Osteoblast (primary cell): ENCODE measurements at places on chromosomes 4 and X. TPM values are rescaled to one million over a fixed set of nuclear protein-coding genes. Genes with fewer than 3 reads are reported as not detected.
A peak's percentile ranks its signal among the peaks of the same experiment; 100 is the strongest.

- DNase-seq = peak; percentile 14
Measured at GRCh38 chrX:155632431-155633100, 19.8 kb upstream of the TMLHE start.

DNA sequence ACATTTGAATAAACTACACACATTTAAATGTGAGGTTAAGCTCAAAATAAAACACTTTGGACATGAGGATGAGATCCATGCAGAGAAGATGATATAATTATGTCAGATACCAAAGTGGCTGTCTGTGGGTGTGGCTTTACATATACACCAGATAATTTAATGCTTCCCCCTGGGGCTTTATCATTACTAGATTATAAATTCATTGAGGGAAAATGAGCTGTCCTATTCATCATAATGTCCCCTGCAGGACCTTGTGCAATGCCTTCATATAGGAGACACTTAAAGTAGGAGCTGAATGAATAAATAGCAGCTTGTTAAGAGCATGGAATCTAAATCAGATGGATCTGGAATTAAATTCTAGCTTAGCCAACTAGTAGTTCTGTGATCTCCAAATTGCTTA, 49.7 kb downstream of the OTC start:
- peak; percentile 39 for DNase-seq

GRCh38 chrX:77446029-77446585, 1.1 kb upstream of the FGF16 start:
- peak; percentile 61 for DNase-seq

- DNase-seq = no peak
Measured at GRCh38 chr4:184097241-184097605, 120.5 kb downstream of the ENPP6 start.

DNA sequence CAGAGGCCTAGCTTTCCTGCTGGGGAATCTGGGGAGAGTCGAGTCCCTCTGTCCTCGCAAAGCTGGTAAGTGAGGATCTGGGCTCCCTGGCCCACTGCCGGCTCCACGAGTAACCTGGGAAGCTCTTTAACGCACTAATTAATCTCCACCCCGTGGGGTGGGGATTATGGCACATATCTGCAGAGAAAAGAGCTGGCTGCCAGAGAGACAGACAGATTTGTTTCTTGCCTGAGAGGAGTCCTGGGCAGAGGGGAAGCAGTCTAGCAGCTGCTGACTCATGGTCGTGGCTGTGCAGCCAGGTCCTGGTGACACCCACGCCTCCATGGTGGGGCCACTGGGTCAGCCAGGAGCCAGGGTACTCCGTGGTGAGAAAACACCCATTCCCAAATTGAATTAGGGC, 14.0 kb downstream of the SORCS2 start:
- peak; percentile 95 for DNase-seq

DNA sequence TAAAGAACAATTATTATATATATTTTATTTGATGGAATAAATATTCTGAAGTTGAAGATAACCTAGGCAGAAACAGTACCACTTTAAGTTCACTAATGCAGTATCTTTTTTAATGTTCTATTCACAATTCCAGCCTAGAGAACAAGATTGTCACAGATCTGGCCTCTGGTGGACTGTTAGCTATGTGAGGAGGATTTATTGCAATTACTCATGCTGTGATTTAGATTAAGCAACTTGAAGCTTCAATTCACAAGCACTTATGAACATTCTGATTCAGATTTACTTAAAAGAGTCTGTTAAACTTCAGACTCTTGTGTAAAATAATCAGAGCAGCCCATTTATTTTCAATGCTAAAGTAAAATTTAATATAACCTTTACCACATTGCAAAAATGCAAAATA, 1489.8 kb downstream of the STIM2 start:
- peak; percentile 2 for DNase-seq

DNA sequence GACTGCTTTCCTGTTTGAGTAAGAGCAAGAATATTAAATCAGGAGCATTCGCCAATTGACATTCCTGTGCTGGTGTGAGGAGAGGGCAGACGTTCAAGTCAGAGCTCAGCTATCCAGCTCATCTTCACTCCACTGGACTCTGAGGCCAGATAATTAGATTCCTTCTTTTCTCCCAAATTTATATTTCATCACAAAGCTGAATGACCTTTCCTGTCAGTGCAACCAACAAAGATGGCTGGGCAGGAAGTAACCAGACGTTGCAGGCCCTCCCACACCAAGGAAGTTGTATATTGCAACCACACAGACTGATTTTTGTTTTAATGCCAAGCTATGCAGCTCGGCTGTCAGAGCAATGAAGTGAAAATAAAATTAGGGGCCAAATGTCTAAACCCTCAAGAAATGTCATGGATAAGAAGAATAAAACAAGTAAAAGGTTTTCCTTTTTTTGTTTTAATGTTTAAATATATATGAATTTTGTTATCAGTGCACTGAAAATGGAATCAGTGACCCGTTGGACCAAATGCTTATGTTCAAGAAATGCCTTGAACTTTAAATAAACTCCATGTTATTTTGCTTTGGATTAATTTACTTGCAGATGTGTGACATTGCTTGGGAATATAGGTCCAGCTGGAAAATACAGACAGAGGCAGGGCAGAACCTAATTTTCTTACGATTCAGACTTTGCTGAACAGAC, 578.9 kb upstream of the FAT1 start:
- DNase-seq = peak; percentile 77

DNA sequence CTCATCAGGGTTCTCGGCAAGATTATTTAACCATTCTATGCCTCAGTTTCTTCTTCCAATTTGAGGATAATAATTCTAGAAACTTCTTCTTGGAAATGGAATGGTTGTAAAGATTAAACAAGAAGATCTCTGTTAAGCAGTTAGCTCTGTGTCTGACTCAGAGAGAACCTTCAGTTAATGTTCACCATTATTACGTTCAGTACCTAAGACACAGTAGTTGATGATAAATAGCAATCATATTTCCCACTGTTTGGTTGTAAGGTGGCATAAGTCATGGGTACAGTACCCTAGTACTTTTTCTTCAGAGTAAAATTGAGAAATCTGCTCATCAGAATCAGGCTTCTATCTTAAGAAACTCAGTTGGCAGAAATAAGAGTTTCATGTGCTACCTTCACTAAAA, 366.5 kb upstream of the BOD1L1 start:
- no peak for DNase-seq

DNA sequence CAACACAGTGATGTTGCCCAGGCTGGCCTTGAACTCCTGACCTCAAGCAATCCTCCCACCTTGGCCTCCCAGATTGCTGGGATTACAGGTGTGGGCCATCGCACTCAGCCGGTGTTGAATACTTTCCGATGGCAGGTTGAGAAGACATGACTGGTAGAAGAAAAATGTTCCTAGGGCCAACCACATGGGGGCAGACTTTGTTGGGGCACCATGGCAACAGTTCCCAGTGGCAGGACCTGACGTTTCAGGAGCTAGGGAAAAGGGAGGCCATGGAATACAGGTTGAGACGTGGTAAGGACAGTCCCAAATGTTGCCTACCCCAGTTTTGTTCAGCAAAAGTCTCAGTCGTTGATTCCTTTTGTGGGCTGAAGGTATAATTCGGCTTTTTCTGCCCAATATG, 134.6 kb downstream of the ASMT start:
- no peak for DNase-seq

DNA sequence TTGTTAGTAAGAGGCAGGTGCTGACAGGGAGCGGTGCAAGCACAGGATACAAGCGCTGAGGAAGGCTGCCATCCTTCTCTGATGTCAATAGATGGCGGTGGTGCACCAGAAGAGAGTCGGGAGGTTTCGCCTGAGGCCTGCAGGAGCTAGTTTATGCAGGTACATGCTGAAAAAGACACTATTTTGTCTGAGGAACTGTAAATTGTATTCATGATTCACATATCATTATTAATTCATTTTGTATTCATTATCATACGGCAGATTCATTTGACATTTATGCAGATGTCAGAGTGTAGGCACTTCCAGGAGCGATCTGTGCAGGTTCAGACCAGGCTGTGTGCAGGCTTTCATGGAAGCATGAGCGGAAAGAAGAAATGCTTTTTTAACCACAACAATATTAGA, 824.0 kb downstream of the STIM2 start:
- no peak for DNase-seq

- no peak for DNase-seq
Measured at GRCh38 chr4:4338210-4339001, 48.4 kb downstream of the ZBTB49 start.

DNA sequence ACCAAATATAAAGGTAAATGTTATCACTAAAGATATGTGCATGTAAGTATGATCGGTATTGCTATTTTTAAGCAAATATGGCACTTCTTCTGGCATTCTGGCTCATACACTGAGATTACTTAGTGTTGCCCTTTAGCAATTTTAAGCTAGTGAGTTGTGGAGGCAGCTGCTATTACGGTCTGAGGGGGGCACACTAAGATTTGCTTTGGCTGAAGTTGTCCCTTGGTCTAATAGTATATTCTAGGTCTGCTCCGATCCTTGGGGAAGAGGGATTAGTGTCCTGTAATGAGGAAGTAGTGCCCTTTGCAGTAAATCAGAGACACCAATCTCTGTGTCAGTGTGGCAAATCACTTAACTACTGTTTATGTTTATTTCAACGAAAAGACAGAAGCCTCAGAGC, 196.5 kb upstream of the FTHL17 start:
- no peak for DNase-seq

DNA sequence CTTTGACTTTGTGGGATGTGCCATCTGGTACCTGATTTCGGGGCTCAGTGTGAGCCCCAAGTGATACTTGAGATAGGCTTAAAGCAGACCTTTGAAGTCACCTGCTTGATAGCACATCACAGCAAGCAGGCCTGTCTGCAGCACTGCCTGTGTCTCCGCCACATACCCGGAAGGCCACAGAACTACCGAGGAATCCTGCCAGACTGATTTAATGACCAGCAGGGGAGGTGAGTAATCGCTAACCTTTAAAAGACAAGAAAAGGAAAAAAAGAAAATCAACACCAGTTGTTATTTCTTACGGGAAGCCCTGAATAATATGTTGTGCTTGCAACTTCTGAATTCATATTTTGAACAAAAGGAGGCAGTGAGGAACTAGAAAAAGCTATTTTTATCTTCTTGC, 6.8 kb downstream of the PTCHD1 start:
- peak; percentile 26 for DNase-seq

GRCh38 chrX:24259544-24260240, 54.2 kb downstream of the SUPT20HL2 start:
- DNase-seq = peak; percentile 83

The FAM149A gene
- total RNA-seq = 3.3 and 12.7 TPM in 2 replicates

The SERPINA7 gene
- not detected in 2 replicates for total RNA-seq

The HSD17B10 gene
- total RNA-seq = 41.5 and 48.5 TPM in 2 replicates

The NWD2 gene
- not detected in 2 replicates for total RNA-seq

The SRPK3 gene
- 0.36 TPM in 1 of 2 replicates, not detected in the other for total RNA-seq

The ZIC3 gene
- not detected in 2 replicates for total RNA-seq

The OTUD6A gene
- not detected in 2 replicates for total RNA-seq

The FMR1NB gene
- total RNA-seq = not detected in 2 replicates

The TMEM156 gene
- under 0.01 TPM in 1 of 2 replicates, not detected in the other for total RNA-seq

The PFKFB1 gene
- total RNA-seq = not detected in 2 replicates

The NALF2 gene
- total RNA-seq = not detected in 2 replicates

The RASSF6 gene
- not detected in 2 replicates for total RNA-seq
